ENCODE measurements at places on chromosomes 7 and 10.

DNA sequence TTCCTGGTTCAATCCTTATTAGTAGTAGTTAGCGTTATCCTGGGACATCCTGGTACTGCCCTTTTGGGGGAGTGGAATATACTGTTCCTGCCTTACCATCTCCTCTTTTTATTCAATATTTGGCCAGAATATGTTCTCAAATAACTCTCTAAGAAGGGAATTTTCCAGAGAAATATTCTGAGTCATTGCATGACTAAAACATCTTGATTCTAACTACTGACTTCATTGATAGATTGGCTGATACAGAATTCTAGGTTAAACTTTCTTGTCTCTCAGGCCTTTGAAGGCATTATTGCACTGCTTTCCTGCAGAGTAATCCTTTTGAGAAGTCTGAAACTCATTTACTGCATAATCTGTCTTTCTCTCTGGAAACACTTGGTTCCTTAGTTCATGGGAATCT, 275.5 kb upstream of the DGKB start:
- DNase-seq: no peak

DNA sequence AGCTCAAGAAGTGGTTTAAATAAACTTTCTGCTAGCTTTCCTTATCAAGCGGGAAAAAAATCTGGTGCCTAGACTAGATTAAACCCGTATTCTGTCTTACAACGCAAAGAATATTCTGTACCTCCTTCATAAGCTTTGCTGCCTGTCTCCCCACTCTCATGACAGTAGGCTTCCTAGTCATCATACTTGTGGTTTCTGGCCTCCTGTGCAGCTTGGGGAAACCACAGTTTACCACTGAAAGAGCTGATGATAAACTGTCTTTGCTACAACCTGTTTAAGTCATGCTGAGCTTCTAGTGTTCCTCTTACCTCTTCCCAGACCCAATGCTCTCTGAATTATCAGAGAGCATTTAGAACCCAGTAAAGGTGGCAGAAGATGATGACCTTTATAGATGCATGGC, 55.0 kb downstream of the PODXL start:
- DNase-seq: no peak

- DNase-seq: no peak
Observed at GRCh38 chr10:80513106-80513505, 24.6 kb upstream of the SH2D4B start.

GRCh38 chr7:131008840-131009711, 275.1 kb upstream of the KLF14 start:
- no peak for DNase-seq

DNA sequence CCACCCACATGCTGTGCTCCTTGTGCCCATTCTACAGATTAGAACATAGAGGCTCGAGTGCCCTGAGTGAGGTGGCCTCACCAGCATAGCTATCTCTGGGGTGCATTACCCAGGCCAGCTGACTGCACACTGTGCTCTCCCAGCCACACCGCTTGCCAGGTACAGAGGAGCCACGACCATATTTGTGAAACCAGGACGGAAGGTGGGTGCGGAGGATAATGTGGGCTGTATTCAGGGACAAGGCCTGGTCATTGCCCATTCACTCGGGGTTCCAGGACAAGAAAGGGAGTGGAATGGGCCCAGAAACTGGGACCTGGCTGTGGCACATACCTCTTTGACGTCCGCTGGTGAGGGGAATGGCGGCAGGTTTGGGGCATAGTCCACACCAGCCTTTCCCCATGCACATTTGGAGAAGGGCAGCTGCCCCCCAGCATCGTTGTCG, 236.0 kb downstream of the TNS3 start:
- DNase-seq: no peak

GRCh38 chr7:3289996-3290395, 11.1 kb upstream of the SDK1 start:
- DNase-seq: no peak

GRCh38 chr10:77361831-77362230, 275.8 kb downstream of the KCNMA1 start:
- DNase-seq: no peak

- DNase-seq: no peak
Observed at GRCh38 chr10:83961620-83962019, 177.7 kb upstream of the GHITM start.

DNA sequence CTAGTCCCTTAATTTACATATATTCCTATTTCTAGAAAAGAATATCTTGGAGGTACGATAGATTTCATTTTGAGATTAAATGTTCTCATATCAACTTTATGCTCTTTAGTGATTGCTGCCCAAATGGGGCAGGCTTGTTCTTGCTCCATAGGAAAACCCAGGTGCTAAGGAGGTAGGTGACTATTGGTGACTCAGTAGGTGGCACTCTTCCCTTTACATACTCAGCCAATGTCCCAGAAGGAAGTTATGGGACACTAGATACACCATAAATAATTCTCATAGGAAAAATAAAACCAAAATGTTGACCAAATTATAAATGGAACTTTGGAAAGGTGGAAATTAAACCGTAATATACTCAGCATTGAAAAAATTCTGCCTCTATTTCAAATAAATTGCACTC, 4.0 kb downstream of the SKAP2 start:
- no peak for DNase-seq

- no peak for DNase-seq
Observed at GRCh38 chr7:54833001-54833467, 74.0 kb upstream of the SEC61G start.

- DNase-seq: no peak
Observed at GRCh38 chr10:106570268-106570667, 594.2 kb downstream of the SORCS1 start.

GRCh38 chr7:80362010-80362618, 149.8 kb downstream of the GNAT3 start:
- no peak for DNase-seq

- DNase-seq: no peak
Observed at GRCh38 chr10:32337350-32337749, 9.6 kb downstream of the EPC1 start.

GRCh38 chr7:85175217-85175616, 11.6 kb downstream of the SEMA3D start:
- no peak for DNase-seq
